ENCODE measurements at places on chromosomes 7 and 10.

DNA sequence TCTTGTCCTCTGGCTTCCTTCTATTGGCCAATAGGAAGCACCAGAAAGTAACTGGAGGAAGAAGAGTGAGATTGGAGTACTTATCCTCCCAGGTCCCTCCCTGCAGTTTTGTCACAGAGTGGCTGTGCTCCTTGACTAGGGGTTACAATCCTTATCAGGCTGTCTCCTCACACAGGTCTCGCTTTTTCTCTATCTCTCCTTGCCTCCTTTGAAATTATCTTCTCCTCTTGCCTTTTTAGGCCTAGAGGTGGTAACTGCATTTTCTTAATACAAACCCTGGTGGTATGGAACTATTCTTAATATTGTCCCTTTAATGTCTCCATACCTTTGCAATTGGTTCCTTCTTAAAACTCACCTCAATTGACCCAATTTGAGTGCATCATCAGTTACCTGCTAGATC lies 2.7 kb downstream of the PRSS37 start:
- no peak for DNase-seq

DNA sequence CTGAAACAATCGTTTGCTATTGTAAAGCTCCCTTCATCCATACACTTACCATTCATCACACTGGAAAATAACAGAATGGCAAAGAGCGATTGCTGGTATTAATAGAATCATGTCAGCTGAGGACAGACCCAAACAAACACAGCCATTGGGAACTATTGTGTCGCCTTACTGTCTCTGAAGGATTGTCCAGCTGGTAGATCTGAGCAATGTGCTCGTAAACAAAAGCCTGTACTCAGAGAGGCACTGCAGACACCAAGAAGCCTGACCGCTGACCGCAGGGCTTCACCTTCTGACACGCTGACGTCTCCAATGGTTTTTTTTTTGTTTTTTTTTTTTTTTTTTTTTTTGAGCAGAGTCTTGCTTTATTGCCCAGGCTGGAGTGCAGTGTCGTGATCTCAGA lies 151.0 kb upstream of the FRMD4A start:
- DNase-seq: no peak

DNA sequence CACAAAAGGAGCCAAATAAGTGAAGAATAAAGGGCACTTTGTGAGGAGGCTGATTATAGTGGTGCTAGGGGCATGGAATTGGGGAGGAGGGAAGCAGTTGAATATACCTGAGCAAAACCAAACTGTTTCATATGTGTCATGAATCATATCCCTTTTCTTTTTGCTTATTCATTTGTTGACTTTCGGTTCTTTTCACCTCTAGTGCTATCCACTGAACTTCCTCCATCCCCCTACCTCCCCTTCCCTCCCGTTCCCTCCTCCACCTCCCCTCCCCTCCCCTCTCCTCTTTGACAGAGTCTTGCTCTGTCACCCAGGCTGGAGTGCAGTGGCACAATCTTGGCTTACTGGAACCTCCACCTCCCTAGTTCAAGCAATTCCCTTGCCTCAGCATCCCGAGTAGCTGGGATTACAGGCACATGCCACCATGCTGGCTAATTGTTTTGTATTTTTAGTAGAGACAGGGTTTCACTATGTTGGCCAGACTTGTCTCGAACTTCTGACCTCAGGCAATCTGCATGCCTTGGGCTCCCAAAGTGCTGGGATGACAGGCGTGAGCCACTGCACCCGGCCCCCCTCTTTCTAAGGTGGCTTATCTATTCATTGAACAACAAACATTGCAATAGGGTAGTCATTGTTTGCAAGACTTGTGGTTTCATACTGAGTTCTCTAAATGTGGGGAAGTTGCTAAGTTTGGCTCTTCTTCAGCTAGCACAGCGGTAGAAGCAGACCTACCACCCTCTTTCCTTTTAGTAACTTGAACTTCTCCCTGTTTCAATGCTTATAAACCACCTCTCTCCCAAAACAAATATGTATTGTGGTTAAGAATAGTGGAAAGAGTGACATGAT lies 150.4 kb upstream of the PRPS1L1 start:
- DNase-seq: no peak

DNA sequence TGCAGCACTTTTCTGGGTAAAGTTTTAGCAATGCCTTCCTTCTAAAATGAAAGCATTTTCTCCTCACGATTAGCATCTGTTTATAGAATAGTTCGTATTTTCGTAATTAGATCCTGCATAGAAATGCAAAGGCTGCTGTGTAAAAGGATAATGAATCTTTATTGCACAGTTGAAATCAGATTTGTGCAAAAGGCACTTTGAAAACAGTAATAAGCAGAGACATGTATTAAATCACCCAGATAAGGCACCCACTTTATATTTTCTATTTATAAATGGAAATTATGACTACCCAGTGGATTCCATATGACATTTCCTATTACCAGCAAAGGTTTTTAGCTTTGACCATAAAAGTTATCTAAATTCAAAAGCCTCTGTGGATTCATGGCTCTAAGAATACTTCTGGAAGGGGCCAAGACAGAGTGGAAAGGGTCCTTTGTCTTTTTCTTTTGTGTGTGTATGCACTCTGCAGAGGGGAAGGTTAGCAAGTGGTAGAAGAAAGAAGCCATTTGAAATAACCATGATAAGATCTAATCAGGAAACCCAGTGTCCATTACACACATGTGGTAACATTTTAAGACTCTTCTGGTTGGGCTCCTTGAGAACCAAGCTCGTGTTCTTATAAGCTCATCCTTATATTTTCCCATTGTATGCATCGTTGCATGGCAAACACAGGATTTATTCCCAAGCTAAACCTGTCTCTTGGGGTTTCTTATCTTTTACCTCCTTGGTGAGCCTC lies 612.1 kb downstream of the AUTS2 start:
- DNase-seq: no peak

GRCh38 chr7:103799298-103799697 lies 190.2 kb downstream of the RELN start:
- no peak for DNase-seq

DNA sequence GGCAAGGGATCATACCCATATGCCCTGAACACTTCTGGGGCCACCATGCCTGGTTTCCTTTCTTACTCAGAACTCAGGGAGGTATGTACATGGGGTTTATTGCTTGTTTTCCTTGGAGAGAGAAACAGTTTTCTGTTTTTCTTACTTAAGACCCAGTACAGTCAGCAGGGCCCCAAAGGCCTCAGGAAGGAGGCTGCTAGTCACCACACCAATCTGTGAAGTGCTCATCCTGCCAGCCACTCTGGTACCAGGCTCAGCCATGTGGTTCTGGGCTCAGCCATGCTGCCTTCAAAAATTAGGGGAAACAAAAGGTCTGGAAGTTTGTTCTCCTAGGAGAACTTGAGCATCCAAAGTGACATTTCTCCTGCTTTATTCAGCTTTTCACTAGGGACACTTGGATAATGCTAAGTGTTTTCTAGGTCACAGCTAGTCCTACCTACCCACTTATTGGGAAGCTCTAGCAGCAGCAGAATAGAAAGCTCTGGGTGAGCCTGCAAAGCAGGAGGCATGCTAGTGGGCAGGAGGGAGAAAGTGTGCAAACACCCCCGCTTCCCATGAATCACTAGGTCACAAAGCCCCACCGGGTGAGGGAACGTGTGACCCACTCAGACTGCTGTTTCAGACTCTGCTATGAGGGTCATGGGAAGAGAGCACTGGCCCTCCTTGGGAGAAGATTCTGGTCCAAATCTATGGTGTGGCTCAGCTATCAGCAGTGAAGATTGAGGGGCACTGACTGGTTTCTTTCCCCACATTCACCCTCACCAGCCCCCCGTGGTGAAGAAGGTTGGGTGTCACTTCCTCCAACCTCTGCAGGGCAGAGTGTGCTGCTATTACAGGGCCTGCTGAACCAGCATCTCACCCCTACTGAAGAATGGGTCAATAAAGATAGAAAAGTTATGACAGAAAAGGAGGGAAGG lies 23.9 kb downstream of the NUDCD3 start:
- DNase-seq: no peak

- no peak for DNase-seq
Measured at GRCh38 chr10:123554656-123555055, 111.5 kb upstream of the GPR26 start.

- no peak for DNase-seq
Measured at GRCh38 chr10:113091920-113092319, 141.9 kb downstream of the TCF7L2 start.

GRCh38 chr7:135748770-135749169 lies at the start of gene FAM180A:
FAM180A (minus strand) TSS chr7:135748813; CDS start chr7:135748580, 233 bp downstream.
- DNase-seq: no peak

- DNase-seq: no peak
Measured at GRCh38 chr10:24439935-24440334, 231.0 kb downstream of the KIAA1217 start.

GRCh38 chr10:86968271-86968993 lies at the start of gene ADIRF:
ADIRF (plus strand) TSS chr10:86968482; CDS start chr10:86968545, 63 bp downstream.
- DNase-seq: no peak

GRCh38 chr7:69656890-69657289 lies 58.6 kb downstream of the AUTS2 start:
- DNase-seq: no peak

DNA sequence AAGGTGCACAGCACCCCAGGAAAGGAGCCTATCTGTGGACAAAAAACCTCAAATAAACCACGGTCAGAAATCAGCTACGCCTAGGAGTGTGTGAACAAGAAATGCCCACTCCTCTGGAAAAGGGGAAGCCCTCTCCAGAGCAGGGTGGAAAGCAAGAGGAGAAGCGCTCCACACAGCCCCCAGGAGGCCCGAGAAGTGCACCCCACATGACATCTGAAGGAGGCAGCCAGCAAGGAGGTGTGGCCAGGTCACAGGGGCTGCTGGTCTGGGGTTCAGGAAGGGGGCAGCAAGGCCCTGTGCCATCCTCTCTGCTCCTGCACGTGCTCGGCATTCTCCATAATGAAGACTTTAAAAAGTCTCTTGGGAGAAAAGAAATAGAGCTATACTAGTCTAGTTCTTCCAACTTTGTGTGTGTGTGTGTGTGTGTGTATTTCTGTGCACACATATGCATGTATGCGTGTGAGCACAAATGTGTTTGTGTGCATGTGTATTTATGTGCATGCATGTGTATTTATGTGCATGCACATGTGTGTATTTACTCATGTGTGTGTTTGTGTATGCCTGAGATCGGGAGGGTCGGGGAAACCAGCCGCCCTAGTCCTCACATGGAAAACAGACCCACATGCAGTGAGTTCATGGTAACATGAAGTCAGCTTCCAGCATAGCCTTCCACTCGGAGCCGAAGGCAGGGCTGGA lies 76.5 kb downstream of the TNS3 start:
- DNase-seq: no peak

DNA sequence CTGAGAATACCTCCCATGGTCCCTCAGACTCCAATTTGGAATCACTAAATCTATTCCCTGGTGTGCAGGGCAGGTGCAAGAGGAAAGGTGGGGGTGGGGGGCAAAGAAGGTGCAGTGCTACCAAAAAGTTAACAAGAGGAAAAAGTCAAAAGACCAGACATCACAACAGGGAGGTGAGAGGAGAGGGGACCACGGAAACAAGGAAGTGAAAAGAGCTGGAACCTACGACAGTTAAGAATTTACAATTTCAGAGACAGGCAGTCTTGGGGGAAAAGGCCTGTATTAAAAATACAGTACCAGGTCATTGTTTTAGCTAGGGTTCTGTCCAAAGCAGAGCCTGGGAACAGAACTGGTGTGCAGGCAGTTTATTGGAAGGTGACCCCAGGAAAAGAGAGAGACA lies 14.6 kb downstream of the ITGB1 start:
- no peak for DNase-seq

GRCh38 chr10:132589015-132589414 lies 51.4 kb downstream of the INPP5A start:
- no peak for DNase-seq

- no peak for DNase-seq
Measured at GRCh38 chr10:29811751-29812427, 177.1 kb upstream of the SVIL start.

- DNase-seq: no peak
Measured at GRCh38 chr10:120656107-120656506, 195.1 kb upstream of the WDR11 start.

- DNase-seq: no peak
Measured at GRCh38 chr10:129253161-129253864, 213.7 kb upstream of the MGMT start.

DNA sequence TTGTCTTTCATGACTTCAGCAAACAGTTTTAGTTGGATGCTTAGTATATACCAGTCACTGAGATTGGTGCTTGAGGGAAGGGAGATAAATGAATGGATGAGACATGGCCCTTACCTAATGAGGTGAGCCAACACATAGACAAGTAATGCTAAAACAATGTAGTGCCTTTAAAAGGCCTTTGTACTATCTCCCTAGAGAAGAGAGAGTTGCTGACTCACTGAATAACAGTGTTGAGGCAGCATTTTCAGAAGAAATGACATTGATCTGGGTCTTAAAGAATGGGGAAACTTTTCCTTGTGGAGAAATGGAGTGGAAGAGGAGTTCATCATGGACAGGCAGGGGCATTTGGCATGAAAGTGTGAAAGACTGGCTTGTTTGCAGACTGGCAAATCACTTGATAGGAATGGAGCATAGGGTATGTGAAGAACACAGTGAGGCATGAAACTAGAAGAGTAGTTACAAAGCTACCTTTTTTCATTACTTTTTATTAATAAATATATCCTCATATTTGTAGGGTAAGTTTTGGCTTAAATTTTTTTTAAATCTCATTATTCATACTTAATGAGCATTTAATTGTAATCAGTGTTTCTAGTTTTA lies 91.2 kb downstream of the KAT6B start:
- DNase-seq: no peak

DNA sequence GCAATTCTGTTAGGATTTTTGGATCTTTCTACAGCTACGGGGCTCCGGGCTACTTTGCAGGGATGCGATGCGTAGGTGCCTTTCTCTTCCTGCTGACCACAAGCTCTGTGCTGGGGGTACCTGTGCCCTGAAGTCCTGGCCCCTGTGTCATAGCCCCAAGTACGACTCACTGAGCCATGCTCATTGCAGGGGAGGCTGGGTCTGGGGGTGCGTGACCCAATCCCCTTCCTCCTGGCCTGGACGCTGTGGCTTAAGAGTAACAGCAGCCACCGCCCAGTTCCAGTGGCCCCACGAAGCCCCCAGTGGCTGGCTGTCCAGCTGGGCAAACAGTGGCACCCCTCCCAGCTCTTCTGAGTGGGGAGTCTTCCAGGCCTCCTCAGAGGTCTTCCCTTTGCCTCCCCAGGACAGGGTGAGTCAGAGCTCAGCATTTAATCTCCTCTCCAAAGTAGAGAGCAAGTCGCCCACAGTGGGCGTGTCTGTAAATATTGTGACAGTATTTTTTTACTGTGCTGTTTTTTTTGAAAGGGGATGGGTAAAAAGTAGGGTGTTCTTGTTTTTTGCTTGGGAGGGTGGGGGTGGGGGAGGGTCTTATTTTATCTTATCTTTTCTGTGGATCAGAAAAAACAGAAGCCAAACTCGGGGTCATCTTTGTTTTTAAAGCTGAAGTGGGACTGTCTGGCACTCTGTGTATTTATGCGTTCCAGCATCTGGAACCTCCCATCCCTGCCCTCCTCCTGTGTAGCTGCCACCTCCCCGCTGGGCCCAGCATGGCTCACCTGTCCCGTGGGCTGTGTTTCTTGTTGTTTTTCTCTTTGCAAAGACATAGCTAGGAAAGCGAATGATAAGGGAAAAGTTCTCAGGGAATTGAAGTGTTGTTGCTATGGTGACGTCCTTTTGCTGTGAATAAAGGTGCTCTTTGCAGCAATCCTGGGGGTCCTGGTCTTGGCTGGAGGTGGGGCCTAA lies 8.2 kb downstream of the LFNG start:
- no peak for DNase-seq
